Astrocyte of the hippocampus (primary cell): ENCODE measurements at places on chromosomes 7 and 10.

- no peak for DNase-seq
These were observed 36.4 kb upstream of the BRAF start for GRCh38 chr7:140961117-140961516.

DNA sequence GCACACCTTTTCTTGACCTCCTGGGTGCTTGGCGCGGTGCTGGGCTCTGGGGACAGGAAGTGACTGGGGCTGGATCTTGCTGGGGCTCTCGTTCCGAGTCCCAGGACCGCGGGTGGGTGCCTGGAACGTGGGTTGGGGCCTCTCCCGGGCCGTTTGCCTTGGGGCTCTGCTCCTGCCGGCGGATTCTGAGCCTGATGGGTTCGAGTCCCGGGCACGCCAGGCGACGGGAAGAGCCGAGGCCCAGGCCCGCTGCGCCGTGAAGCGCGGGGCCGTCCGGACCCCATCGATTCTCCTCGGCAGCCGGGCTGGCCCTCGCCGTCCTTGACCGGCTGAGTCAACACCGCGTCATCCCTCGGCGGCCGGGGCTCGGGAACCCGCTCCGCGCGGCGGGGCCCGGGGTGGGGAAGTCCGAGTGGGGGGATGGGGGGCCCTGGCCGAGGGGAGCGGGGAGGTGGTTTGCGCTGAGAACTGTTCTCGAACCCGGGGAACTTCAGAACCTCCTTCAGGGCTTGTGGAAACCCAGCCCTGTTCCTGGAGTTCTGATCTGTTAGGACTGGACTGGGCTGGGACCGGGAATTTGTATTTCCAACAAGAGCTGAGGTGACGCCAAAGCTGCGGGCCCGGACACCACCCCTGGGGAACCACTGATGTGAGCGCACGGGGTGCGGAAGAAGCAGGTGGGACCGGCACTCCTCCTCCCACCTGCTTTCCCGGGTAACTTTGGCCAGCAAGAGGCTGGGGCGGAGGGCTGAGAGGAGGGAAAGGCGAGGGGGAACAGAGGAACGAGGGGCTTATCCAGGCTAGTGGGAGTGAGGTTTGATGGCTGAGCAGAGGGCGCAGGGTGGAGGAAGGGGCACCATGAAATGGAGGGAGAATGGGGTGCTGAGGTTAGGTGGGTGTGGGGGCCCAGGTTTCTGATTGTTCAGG, 6.2 kb downstream of the HHEX start:
- DNase-seq = peak; percentile 82

- DNase-seq = no peak
These were observed 365.2 kb downstream of the PLXDC2 start for GRCh38 chr10:20181434-20181833.

GRCh38 chr7:141844256-141844655, 3.0 kb upstream of the PRSS37 start:
- DNase-seq = no peak
